ENCODE measurements at places on chromosomes 6 and 20.

GRCh38 chr6:149154261-149154821 lies 163.2 kb upstream of the TAB2 start:
- no peak for DNase-seq

- no peak for DNase-seq
Observed at GRCh38 chr20:39124064-39124463, 161.9 kb downstream of the DHX35 start.

DNA sequence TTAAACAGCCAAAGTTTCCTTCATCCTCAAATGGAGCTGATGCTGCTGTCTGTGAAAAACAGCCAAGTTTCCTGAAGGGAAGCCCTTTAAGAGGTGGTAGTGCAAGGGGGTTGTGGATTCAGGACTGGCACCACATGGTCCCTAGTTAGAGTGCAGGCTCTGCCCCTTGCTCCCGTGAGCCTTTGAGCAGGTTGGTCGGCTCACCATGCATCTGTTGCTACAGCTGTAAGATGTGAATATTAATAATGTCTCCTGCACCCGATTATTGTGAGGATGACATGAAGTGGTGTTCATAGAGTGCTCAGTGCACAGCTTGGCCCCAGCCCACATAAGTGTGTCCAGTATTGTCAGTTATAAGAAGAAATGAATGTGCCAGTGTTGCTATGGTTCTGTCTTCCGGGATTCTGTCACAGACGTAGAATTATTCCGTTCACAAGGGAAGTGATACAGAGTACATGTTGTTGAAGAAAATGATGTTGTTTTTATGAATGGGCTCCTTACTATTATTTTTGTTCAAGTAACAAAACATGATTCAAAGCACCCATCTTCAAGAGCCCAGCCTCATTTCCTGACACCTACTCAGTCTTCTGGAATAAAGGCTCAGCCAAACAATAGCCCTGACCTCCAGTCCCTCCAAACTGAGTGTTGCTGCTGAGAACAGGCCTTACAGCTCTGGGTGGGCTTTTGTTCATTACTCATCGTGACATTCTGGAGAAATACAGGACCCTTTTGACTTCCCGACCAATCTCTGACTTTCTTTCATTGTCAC lies 2.9 kb upstream of the PKIG start:
- peak; percentile 32 for DNase-seq

DNA sequence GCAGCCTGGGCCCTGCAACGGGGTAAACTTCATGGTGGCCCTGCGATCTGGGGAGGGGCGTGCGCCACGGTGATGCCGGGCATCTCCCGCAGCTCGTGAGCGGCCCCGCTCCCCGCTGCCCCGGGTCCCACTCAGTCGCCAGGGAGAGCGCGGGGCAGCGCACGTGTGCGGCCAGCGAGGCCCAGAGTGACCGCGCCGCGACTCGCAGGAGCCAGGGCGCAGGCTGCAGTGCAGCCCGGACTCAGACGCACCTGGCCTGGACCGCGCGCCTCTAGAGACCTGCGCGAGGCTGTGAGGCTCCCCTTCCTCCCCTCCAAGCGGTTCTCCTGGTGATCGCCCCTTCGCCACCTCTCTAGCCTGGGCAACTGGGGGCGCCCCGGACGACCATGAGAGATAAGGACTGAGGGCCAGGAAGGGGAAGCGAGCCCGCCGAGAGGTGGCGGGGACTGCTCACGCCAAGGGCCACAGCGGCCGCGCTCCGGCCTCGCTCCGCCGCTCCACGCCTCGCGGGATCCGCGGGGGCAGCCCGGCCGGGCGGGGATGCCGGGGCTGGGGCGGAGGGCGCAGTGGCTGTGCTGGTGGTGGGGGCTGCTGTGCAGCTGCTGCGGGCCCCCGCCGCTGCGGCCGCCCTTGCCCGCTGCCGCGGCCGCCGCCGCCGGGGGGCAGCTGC lies 652 bp downstream of the BMP6 start:
- DNase-seq, result no peak

DNA sequence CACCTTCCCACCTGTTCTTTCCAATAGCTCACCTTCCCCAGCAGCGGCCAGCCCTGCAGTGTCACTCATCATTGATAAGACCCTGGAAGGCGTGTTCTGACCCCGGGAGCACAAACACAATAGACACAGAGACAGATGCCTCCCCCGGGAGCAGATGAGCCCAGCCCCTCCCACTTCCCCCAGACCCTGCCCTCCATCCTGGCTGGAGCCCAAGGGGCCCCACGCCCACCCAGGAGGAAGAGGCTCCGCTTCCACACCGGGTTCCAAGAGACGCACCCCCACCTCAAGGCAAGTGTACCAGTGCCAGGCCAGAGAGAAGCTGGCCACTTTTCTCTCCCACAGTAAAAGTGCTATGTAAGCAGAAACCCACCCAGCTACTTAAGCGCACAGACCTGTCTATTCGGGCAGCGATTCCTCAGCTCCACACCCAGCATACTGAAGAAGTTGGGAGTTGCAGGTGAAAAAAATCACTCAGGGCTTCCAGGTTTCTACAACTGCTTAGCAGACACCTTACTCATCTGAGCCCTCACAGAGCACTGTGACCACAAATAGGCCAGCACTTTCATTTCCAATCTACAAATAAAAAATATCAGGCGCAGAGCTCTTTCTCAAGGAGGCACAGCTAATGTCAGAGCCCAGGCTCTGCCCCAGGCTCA lies 93.4 kb upstream of the NXT1 start:
- DNase-seq, result no peak

- peak; percentile 66 for DNase-seq
Observed at GRCh38 chr6:32967151-32968091, 973 bp upstream of the BRD2 start.

Measured in NCI-H524 treated with DMSO at 0.1 percent for 48 hours (cell line).